ENCODE measurements at places on chromosomes 13 and 19.

- no peak for DNase-seq
These were observed 354.4 kb upstream of the DACH1 start for GRCh38 chr13:72221276-72221962.

GRCh38 chr13:33931397-33932311, 113.7 kb downstream of the RFC3 start:
- no peak for DNase-seq

- no peak for DNase-seq
These were observed 57.6 kb upstream of the MEDAG start for GRCh38 chr13:30848332-30849027.

DNA sequence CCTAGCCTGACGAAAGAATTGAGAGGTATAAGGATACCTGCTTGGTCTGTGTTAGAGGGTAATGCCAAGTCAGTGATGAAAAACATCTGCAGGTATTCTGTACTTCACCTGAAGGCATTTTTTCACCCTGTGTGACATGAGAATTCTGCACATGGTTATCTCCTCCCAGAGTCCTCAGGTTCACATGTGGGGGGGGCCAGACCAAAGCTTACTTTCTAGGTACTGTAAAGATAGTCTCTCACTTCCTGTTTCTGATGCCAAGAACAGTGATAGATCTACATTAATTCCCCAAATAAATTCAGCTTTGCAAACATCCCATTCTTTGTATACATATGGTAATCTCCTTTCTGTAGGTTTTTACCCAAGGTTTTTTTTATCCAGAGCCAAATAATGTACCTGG, 53.4 kb downstream of the GPC6 start:
- no peak for DNase-seq

DNA sequence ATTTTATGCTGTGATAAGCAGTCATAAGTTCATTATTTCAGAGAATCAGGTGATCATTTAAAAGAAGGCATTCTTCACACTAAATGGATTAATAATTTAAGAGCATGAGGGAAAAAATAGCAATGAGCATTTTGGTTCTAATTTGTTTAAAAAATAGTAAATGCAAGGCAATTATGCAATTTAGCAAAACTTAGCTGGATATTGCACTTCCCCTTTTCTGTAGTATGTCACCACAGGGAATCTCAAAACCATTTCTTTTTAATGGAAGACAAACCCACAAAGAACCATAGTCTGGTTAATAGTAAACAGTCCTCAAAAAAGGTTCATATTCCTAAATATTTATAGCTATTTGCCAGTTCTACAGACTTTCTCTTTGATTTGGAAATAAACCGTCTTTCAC, 30.2 kb downstream of the COG6 start:
- no peak for DNase-seq

DNA sequence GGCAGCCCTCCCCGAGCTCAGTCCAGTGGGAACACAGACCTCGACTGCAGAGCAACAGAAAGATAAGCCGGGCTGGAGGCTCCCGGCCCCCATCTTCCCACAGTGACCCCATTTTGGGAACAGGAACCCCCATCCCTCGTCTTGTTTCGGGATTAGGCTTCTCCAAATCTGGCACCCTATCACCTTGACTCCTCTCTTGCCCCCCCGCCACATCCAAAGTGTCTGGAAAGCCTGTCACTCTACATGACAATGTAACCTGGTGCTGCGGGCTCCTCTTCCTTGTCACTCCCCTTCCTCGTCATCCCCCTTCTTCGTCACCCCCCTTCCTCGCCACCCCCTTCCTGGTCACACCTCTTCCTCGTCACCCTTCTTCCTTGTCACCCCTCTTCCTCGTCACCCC, 10.1 kb downstream of the PAK4 start:
- DNase-seq, result no peak

DNA sequence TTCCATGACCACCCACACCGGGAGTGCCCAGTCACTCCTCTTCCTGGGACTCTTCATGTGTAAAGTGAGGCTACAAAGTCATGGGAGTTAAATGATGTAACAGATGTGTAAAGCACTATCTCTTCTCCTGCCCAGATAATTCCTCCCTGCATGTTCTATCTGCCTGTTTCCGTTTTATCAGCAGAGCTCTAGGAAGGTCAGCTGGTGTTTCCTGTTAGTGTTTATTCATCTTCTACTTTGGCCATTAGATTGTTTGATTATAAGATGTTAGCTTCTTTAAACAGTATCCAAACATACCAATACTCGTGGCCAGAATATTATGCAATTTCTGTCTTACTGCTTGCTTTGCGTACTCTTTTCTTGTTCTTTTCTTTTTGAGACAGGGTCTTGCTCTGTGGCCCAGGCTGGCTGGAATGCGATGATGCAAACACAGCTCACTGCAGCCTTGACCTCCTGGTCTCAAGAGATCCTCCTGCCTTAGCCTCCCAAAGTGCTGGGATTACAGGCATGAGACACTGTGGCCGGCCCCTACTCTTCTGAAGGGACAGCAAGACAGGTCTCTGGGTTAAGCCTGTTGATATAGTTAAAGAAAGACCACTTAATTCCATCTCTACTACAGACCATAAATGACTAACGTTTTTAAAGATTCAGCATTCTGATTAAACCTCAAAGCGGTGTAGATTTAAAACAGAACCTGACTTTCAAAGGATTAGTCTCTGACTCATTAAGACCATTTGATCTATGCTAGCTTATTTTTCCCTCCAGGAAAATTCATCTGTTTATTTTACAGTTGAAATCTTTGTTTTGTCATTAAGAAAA, 97.4 kb upstream of the AKAP11 start:
- DNase-seq, result peak; percentile 24

DNA sequence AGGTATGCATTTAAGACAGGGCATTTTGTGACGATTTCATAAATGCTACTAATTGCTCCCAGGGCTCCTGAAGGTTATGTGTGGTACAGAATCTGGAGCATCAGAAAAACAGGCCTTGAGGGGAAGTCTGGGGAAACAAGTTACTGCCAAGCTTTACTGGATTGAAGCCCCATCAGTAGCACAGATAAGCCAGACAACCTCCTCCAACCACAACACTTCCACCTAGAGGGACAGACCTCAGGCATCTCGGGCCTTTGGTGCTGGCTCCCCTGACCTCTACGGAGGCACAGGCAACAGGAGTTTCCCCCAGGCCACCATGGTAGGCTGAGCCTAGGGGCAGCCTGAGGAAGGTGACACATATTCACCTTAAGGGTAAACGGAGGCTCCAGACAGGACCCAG, 54.1 kb downstream of the ABCC4 start:
- no peak for DNase-seq

DNA sequence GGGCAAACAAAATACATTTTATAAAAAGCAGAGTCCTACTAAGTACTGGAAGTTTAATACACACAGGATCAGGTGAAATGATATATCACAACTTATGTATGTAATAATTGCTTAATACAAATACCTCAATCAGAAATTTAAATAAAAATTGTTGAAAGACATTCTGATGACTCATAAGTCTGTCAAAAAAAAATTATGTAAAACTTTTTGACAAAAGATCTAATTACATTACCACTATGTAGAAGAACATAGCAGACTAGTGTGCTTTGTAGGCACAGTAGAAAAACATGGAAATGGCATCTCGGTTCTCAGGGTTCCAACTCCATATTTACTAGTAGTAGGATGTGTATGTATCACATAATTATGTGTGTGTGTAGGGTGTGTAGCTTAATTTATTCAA, 156.2 kb downstream of the DNAJC3 start:
- no peak for DNase-seq

DNA sequence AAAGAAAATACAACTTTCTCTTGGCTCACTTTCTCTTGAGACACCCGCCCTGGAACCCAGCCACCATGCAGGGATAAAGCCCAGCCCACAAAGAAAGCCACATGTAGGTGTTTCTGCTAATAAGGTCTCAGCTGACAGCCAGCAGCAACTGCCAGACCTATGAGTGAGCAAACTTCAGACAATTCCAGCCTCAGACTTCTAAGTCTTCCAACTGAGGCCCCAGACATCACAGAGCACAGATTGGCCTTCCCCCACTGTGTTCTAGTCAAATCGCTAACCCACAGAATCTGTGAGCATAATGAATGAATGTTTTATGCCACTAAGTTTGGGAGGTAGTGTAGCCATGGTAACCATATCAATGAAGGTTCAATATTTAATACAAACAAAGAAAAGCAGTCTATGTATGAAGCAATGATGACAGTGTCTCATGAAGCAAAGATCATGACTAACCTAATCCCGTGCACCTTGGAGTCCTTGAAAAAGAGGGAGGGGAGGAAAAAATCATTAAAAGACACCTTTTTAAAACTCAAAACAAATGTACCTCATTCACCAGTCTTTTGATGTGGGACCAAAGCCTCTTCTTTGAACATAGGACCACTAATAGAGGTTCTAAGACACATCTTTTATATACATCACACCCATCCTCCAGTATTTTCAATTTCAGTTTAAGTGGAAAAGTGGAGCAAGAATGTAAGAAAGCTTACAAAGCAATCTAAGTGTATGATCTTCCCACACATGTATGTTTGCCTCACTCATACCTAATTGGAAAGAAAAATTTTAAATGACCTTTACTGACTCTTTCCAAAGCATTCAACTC, 6.2 kb downstream of the MRPS31 start:
- no peak for DNase-seq

DNA sequence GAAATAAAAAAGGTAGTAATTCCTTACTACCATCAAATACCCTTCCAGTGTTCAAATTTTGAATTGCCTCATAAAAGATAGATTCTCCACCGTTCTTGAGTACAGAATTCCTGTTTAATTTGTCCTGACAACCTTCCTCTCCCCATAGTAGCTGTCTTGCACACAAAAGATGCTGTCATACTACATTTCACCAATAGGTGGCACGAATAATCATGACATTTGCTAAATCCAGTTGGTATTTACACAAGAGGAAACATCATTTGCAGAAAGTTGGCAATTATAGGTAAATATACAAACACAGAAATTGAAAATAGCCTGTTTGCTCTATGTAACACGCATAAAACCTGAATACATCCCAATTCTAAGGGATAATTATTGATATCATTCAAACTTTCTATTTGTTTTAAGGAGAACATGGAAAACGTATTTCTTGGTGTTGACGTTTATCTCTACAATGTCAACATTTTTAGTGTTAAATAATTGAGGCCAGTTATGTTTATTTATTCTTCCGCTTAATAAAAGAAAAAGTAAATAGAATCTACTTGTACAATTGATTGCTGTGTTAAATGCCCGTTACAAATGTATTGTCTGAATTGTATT, 58.3 kb upstream of the CLDN10 start:
- DNase-seq, result no peak

DNA sequence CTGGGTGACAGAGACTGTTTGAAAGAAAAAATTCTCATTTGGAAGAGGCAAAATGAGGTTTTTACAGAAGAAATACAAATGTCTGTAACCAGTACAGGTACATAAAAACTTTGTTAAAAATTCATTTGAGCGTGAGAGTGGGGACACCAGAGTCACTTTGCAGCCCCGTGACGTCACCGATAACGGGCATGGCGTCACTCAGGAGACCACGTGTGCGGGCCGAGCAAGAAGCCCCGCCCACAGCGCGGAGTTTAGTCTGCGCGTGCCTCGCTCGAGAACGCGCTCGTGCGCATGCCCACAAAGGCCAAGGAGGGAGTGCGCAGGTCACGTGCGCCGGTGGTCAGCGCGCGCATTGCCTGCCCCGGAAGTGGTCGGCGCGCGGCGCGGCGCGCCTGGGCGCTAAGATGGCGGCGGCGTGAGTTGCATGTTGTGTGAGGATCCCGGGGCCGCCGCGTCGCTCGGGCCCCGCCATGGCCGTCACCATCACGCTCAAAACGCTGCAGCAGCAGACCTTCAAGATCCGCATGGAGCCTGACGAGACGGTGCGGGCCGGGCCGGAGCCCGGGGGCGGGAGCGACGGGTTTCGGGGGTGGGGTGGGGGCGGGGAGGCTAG, at the start of gene RAD23A:
RAD23A (plus strand) TSS at position 384 of the 613 bp plus-strand sequence; CDS start at position 471, 87 bp downstream.
- DNase-seq, result peak; percentile 80

DNA sequence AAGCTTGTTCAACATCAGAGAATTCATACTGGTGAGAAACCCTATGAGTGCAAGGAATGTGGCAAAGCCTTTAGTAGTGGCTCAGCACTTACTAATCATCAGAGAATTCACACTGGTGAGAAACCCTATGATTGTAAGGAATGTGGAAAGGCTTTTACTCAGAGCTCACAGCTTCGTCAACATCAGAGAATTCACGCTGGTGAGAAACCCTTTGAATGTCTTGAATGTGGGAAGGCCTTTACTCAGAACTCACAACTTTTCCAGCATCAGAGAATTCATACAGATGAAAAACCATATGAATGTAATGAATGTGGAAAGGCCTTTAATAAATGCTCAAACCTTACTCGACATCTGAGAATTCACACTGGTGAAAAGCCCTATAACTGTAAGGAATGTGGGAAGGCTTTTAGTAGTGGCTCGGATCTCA, 25.2 kb downstream of the ZNF383 start:
- DNase-seq, result no peak

DNA sequence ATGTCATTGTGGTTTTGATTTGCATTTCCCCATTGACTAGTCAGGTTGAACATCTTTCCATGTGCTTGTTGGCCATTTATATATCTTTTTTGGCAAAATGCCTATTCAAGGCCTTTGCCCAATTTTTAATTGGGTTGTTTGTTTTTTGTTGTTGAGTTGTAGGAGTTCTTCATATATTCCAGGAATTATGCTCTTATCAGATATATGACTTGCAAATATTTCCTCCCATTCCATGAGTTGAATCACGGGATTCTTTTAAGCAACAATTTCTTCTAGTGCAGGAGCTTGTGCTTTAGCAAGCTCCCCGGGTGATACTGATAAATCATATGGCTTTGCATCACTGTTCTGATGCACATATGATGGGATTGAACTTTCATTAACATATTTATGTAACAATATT, 47.0 kb upstream of the FLT1 start:
- no peak for DNase-seq
